ENCODE measurements at places on chromosomes 16 and 17. TPM values are rescaled to one million over a fixed set of nuclear protein-coding genes. Genes with fewer than 3 reads are reported as not detected.

DNA sequence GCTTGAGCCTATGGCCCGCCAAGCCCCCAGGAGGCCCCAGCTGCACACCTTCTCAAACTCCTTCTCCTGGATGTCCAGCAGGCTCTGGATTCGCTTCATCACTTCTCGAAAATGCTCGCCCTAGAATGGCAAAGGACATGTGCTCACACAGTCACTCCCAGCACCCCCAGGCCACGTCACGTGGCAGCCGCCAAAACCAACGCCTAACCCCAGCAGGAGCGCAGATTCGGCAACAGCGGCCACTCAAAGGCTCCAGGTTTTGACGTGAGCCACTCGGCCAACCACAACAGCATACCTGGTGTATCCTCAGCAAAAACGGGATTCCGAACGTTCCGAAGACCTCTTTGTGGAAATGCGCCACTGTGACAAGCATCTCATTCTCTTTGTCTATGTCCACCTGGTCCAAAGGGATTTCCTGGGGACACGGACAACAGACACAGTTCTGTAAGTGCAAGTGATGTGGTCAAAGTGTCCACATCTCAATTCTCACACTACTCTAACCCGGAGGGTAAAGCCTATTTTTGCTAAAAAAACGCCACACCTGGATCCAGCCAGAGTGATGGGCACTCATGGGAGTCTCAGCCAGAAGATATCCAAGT lies 12.7 kb downstream of the LITAFD start:
- DNase-seq: no peak

GRCh38 chr17:71709271-71709890 lies 411.4 kb upstream of the SOX9 start:
- DNase-seq: no peak

KRTAP4-5 gene
- not detected for total RNA-seq

- no peak for DNase-seq
Observed at GRCh38 chr17:58379511-58379824, 27.5 kb upstream of the SUPT4H1 start.
